COLO829 (cell line): ENCODE measurements at places on chromosomes 3 and 15.
A peak's percentile ranks its signal among the peaks of the same experiment; 100 is the strongest.

DNA sequence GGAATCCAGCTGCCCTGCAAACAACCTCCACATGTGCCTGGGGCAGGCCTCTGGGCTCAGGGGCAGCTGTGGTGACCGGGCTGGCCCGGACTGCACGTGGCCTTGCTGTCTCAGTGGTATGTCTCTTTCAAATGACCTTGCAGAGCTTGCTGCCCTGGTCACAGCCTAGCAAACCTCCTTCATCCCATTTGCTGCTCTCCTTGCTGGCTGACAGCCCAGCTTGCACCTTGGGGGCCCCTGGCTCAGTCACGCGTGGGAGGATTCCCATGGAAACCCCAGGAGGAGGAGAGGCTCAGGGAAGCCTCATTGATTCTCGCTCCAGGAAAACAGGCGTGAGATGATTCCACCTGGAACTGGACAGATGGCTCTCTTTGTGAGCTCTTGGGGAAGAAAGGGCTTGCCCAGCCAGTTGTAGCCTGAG is 5.6 kb downstream of the SPSB4 start:
- no peak for DNase-seq

- DNase-seq: no peak
These were observed 58.0 kb downstream of the PLD1 start for GRCh38 chr3:171752329-171752728.

GRCh38 chr3:171704002-171704401 is 106.3 kb downstream of the PLD1 start:
- DNase-seq: peak; percentile 49

DNA sequence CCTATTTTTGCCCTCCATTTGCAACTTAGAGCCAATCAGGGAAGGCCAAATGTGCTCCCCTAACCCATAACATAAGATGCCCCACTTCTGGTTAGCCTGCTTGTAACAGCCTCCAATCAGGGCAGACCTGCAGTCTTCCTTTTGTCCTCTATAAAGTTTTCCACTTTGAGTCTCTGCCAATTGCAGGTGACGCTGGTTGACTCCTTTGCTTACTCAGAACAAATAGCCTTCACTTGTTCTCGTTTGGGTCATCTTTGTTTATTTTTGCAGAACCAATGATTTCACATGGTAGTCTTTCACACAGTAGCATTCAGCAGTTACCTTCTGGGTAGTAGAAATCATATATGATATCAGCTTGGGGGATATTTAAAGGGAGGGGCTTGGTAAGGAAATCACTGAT is 225.6 kb downstream of the MINAR1 start:
- DNase-seq: no peak

DNA sequence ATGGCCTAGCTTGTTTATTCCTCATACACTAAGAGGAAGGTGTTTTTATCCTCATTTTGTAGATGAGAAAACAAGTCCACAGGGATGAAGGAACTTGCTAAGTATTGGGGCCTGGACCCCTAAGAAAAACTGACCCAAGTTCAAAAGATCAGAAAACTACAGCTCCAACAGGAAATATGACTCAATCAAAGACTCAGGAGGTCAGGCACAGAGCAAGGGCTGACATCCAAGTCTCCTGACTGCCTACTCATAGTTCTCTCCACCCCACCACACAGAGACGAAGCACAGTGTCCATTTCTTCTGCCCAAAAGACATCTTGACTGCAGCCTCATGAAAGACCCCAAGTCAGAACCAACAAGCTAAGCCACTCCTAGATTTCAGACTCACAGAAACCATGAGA is 26.9 kb upstream of the TPM1 start:
- peak; percentile 66 for DNase-seq

GRCh38 chr3:190385731-190386688 is 2.0 kb upstream of the CLDN16 start:
- DNase-seq: peak; percentile 92

DNA sequence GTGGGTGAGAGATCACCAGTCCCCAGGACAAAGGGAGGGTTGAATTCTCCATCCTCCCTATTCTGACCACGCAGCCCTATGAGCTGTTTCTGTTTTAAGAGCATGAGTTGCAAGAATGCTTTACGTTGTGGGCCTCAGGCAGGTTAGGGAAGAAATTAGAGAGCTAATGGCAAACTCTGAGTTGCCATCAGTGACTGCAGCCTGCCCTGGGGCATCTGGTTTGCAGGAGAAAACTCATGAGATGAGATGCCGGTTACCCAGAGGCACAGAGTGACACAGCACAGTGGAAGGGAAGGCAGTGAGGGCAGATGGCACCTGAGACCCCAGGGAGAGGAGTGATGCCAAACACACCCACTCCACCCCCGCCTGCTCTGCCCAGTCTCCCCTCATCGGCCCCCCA is 265.3 kb downstream of the CD47 start:
- no peak for DNase-seq

DNA sequence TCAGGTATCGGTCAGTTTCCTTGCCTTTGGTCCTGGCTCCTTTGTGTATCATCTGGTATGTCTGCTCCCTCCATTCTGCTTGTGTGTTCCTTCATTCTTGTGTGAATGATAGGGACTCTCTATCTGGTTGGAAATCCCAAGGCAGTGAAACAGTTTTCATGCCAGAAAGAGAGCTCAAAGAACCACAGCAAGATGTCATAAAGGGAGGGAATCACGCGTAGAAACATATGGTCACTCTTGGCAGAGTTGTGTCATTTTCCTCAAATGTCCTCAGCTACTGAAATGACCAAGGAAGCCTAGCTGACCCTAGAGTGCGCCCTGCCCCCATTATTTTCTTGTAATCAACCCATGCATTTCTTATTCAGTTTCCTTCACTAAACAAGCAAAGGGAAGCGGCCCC is 48.0 kb downstream of the RASGRP1 start:
- DNase-seq: no peak
